ENCODE measurements at places on chromosomes 1 and 21.

GRCh38 chr1:93581917-93582850 is 99.5 kb downstream of the BCAR3 start:
- DNase-seq: no peak

DNA sequence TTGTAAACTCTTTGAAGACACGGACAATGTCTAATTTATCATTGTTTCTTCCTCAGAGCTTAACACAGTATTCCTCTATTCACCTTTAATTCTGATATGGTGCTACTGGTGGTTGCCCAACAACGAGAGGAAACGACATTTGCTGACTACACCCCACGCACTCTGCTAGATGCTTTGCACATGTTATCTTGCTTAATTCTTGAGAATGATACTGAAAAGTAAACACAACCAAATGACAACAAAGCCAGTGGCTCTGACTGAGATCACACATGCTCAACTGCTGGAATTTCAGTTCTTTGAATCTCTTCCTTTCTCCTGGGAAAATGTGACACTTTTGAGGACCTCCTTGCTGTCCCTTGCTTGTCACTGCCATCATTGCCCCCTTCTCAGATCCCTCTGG is 37.2 kb upstream of the DDAH1 start:
- DNase-seq: no peak

DNA sequence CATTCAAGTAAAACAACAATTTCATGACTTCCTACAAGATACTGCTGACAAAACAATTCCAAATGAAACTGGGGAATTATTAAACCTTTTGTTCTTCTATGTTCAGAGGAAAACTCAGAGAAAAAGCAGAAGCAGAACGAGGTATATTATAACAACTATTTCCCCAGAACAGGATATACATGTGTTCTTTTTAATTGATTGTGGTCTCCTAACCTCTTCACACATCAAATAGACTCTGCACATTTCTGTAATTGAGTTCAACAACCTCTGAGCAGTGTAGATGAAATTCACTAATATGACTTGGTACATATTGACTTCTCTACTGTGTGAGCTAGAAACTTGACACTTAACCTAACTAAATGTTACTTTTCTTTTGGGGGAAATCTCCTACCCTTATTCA is 584.2 kb downstream of the NEGR1 start:
- no peak for DNase-seq

GRCh38 chr1:65958561-65959350 is 166.1 kb downstream of the PDE4B start:
- peak; percentile 2 for DNase-seq

GRCh38 chr1:1489231-1489630 is 17.7 kb downstream of the ATAD3B start:
- DNase-seq: no peak

GRCh38 chr1:181255270-181255929 is 166.9 kb downstream of the IER5 start:
- no peak for DNase-seq

DNA sequence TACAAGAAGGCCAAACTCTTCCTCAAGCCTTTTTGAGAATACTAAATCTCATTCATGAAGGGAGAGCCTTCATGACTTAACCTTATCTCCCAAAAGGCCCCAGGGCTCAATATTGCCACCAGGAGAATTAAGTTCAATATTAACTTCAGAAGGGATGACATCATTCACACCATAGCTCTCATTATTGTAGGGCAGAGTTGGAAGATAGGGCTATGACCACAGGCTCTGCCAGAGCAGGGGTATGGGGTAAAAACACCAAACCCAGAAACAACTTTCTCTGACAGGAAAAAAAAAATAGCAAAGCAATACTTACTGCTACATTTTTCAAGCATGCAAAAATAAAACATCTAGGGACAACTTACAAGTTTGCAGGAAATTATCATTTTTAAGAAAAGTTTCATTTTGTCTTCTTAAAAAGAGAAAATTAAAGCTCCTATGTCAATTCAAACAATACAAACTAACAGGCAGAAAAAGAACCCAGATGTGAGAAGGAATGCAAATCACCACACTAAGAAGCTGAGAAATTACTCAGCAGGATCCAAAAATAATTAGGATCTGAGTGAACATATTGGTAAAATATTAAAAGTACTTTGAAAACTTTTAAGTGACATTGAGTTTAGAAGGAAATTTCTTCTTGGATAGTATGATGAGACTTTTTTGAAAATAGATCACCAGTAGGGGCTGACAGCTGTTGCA is 1156.5 kb downstream of the NCAM2 start:
- no peak for DNase-seq
